ENCODE measurements at places on chromosomes 12 and 14.

GRCh38 chr12:122106843-122107242 lies 28.3 kb downstream of the MLXIP start:
- no peak for DNase-seq

DNA sequence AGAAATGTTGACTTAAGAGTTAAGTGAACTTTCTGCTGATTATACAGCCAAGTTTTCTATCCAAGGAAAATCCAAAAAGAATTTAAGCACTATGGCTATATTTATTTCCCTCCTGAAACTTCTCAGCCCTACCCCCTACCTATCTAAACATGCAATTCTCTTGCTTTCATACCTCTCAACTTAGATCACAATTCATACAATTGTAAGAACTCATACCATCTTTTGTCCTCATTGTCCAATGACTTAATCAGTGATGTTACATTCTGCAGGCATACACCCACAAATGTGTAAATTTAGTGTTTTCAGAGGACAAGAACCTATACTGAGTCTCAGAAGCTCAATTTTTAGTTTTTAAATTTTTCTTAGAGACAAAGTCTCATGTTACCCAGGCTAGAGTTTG lies 62.1 kb downstream of the ZFC3H1 start:
- DNase-seq, result no peak

- DNase-seq, result no peak
Observed at GRCh38 chr12:57617942-57618341, 6.7 kb downstream of the ARHGEF25 start.

DNA sequence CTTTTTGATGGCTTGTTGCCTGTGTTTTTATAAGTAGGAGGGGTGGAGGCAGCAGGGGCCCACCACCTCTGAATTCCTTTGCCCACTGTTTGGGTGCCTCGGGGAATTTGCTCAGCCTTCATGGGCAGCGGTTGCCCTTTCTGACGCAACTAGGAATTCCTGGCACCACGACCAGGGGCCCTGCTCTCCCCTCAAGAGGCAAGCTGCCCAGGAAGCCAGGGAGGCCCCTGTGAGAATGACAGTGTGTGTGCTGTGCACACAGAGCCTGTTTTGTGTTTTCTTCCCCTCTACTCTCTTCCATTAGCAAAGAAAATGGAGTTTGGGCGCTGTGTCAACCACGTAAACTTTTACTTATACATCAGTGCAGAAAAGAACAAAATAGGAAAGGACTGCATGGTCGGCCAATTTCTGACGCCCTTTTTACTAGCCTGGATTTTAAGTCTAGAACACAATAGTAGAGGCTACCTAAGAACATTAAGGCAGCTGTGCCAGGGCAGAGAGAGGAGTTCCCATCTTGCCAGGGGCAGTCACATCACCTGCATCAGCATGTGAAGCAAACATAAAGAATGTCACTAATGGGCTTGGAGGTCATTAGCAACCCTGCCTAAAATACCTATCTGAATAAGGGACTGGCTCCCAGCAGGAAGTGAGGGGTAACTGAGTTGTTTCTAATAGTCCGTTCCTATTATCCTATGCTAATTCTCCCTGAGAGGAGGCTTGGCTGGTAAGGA lies 17.9 kb upstream of the PTGR2 start:
- no peak for DNase-seq

GRCh38 chr12:9065607-9065856 lies 50.2 kb downstream of the A2M start:
- DNase-seq, result no peak

- DNase-seq, result no peak
Observed at GRCh38 chr14:60965402-60965801, 15.5 kb downstream of the TRMT5 start.

- DNase-seq, result no peak
Observed at GRCh38 chr12:64160711-64161060, 61.4 kb downstream of the KICS2 start.

DNA sequence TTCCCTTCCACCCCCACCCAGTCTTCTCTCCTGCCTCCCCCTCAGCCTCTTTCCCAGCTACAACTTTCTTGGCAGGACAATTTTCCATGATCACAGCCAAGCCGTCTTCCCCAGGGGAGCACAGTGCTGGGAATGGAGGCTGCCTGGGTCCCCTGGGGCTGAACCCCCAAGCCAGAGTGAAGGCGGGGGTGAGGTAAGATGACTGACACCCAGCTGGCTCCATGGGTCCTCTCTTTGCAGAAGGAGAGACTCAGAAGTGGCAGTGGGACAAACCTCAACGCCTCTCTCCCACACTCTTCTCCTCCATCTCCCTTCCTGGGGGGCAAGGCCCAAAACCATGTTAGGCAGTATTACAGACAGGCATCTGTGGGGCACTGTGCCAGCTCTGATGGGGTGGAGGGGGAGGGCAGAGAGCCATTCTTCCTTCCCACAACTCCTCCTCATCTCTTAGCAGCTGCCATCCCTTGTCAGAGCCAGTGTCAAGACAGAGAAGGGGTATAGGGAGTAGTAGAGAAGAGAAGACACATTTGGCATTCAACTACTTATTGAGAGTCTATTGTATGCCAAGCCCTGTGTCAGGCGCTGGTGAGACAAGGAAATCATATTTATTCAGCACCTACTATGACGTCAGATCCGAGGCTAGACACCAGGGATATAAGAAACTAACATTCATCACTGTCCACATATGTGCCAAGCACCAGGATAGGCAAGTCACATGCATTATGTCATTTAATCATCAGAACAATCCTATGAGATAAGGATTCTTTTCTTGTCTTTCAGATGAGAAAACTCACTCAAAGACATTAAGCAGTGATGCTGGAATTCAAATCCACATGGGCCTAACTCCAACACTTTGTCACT lies 3.6 kb downstream of the ITGA7 start:
- no peak for DNase-seq

DNA sequence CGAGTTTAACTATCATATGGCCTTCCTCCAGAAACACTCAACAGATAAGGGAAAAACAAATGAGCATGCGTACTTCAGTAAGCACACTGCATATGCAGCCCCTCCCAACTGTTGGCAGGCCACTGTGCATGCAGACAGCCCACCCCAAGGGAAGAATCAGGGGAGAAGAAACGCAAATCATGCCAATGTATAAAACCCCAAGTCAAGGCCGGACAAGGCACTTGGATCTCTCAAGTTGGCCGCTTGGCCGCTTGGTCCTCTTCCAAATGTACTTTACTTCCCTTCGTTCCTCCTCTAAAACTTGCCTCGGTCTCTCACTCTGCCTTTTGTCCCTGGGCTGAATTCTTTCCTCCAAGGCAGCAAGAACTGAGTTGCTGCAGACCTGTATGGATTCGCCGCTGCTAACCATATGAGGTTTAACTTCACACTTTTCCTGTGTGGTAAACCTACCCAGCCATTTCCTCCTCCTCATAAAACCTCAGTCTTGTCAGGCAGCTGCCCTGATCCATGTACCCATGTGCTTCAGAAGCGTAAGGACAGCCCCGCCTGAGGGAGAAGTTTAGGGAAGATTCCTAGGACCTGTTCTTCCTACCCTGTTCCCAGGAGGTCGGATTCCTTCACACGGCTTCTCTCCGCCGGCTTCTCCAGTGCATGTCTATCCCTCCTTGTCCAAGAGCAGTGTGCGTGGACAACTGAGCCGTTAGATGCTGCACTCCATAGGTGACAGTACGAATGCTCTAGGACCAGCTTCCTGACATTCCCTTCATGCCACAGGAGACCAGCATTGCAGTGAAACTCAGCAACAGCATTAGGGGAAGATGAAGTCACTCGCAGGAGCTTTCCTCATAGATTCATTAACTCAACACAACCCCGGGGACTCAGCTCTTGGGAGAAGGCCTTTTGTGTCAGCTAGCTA lies 188.0 kb downstream of the MON2 start:
- no peak for DNase-seq

Data from activated T-cell treated with anti-CD3 and anti-CD28 coated beads, Interleukin-2, amount 50 U/mL, for 48 hours (primary cell).